ENCODE measurements at places on chromosomes 1 and 21.

GRCh38 chr21:44402323-44403105 is 49.1 kb downstream of the TRPM2 start:
- peaks cover 3% of the 10 kb centered on the region for H3K27me3 ChIP-seq
- H3K27ac ChIP-seq, result no peak overlapping the region
- no peak overlapping the region for H3K4me3 ChIP-seq
- peaks cover 2% of the 10 kb centered on the region for H3K36me3 ChIP-seq
- no peak for DNase-seq

GRCh38 chr1:230000493-230001184 is 66.4 kb upstream of the GALNT2 start:
- DNase-seq, result no peak
- H3K4me3 ChIP-seq, result no peak overlapping the region
- no peaks in the 10 kb centered on the region for H3K36me3 ChIP-seq
- H3K27me3 ChIP-seq, result peaks cover 14% of the 10 kb centered on the region

DNA sequence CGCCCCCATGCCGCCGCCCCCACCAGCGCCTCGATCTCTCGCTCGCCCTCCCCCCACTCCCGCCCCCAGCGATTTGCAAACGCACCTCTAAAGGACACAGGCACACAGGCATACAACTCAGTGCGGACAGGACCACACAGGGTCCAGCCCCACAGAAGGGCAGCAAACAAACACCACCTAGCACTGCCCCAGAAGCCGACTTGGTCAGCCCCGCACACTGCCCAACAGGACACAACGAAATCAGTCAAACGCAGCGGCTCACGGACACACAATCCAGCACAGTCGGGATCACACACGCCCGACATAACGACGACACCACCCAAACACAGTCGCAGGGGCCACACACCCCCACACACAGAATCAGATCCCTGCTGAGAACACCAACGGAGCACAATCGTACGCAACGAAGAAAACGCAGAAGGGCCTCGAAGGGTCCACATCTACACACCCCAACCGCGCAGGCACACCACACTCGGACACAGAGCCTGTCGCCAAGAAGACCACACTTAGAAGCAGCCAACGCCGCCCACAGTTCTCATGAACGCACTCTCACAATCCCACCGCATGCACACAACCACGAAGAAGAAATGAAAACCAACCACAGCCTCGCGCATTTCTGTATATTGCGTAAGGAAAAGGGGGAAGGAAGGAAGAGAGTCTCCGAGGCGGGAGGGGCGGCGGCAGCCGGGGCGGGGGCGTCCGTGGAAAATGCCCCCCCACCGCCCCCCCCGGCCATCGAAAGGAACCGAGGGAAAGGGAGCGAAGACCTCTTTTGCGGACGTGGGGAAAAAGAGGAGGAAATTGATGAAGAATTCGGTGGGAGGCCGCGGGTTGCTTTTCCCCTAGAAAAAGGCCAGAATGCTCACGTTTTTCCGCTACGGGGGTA is 481 bp downstream of the TAL1 start:
- peak overlapping the region; percentile 49 for H3K4me3 ChIP-seq
- DNase-seq, result no peak
- H3K4me1 ChIP-seq, result peaks cover 7% of the 10 kb centered on the region
- peaks cover 97% of the 10 kb centered on the region for H3K27me3 ChIP-seq
- no peaks in the 10 kb centered on the region for H3K36me3 ChIP-seq

- H3K27me3 ChIP-seq, result peaks cover 7% of the 10 kb centered on the region
- no peaks in the 10 kb centered on the region for H3K36me3 ChIP-seq
- H3K4me1 ChIP-seq, result peaks cover 12% of the 10 kb centered on the region
- H3K27ac ChIP-seq, result peak within 1 kb of the TSS; percentile 18
- DNase-seq, result no peak
Observed at GRCh38 chr1:26021647-26022403, at the start of gene EXTL1. Gene EXTL1 (plus strand): TSS chr1:26021775. CDS start chr1:26022647, 872 bp downstream.

- H3K27ac ChIP-seq, result peak overlapping the region; percentile 95
- H3K4me3 ChIP-seq, result peak overlapping the region; percentile 45
- H3K36me3 ChIP-seq, result peaks cover 1% of the 10 kb centered on the region
- H3K4me1 ChIP-seq, result peaks cover 41% of the 10 kb centered on the region
- H3K27me3 ChIP-seq, result no peaks in the 10 kb centered on the region
Observed at GRCh38 chr1:25167269-25168192, 64.8 kb downstream of the SYF2 start.

DNA sequence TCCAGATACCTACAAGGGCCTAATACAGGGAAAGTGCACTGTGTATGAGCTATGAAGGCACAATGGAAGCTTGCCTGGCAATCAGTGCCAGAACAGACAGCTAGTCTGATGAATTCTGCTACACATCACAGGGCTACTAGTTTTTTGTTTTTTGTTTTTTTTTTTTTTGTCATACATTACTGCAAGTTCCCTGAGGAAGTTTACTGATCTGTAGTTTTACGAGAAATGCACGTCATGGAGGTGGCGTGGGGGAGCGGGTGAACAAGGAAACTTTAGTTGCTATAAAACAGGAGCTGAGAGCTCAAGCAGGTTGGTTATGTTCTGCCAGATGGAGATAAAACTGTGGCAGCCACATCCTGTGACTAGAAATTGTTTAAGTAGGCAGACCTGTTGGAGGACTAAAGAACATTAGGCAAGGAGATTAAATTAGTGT is 17.7 kb downstream of the PTPRC start:
- H3K4me3 ChIP-seq, result no peak overlapping the region
- DNase-seq, result no peak
- no peaks in the 10 kb centered on the region for H3K27me3 ChIP-seq
- no peaks in the 10 kb centered on the region for H3K4me1 ChIP-seq
- H3K36me3 ChIP-seq, result no peaks in the 10 kb centered on the region
- H3K27ac ChIP-seq, result no peak overlapping the region

DNA sequence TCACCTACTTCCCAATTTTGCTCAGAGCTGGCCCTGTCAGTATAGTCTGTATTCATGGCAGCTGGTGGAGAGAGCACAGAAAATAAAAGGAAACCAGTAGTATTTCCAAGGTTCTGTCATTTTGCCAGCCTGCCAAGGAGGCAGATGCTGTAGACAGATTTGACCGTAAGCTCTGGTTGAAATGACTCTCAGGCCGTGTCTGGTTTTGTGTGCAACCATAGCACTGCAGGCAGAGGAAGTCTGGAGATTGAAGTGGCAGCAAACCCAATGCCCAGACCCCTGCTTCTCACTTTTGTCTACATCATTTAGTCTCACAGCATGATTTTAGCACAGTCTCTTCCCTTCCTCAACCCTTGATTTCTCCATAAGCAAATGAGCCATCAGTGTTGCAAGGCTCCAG is 291.7 kb downstream of the PAPPA2 start:
- no peak overlapping the region for H3K4me3 ChIP-seq
- no peaks in the 10 kb centered on the region for H3K36me3 ChIP-seq
- no peak for DNase-seq
- no peaks in the 10 kb centered on the region for H3K27me3 ChIP-seq

DNA sequence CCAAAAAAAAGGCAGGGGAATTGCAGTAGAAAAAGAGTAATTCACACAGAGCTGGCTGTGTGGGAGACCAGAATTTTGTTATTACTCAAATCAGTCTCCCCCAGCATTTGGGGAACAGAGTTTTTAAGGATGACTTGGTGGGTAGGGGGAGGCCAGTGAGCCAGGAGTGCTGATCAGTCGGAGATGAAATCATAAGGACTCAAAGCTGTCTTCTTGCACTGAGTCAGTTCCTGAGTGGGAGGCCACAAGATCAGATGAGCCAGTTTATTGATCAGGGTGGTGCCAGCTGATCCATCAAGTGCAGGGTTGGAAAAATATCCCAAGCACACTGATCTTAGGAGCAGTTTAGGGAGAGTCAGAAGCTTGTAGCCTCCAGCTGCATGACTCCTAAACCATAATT is 23.7 kb upstream of the EDARADD start:
- no peak overlapping the region for H3K27ac ChIP-seq
- peaks cover 15% of the 10 kb centered on the region for H3K4me1 ChIP-seq
- H3K4me3 ChIP-seq, result no peak overlapping the region
- no peaks in the 10 kb centered on the region for H3K36me3 ChIP-seq
- DNase-seq, result no peak

DNA sequence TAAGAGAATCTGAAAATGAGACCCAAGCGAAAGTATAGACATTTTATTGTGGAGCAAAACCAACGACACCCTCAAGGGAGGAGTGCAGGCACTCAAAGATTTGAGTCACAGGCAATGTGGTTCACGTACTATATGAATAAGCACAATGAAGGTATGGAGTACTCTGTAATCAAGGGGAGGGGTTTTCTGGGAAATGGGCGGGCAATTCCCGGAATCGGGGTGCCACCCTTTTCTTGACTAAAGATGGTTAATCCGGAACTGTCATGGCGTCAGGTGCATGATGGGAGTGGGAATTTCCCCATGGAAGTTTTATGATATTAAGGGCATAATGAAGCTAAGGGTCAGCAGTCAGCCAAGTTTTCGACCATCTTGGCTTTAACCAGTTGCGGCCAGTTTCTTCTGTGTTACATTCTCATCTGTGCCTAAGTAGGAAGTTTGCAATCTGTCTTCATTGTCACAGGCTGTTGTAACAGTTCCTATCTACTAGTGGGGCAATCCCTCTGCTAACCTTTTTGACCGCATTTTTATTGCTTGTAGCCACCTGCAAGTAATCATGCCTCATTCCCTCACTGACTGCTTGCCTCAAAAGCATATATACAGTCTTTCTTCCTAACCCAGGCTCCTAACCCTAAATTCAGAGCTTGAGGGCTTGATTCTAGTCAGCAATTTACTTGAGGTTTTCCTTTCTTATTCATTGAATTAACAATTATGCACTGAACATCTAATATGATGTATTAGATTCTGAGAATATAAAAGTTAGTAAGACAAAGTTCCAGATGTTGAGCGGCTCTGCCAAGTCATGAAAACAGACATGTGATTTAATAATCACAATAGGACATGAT is 775 bp upstream of the AIM2 start:
- H3K4me3 ChIP-seq, result no peak overlapping the region
- no peaks in the 10 kb centered on the region for H3K27me3 ChIP-seq
- H3K36me3 ChIP-seq, result no peaks in the 10 kb centered on the region

DNA sequence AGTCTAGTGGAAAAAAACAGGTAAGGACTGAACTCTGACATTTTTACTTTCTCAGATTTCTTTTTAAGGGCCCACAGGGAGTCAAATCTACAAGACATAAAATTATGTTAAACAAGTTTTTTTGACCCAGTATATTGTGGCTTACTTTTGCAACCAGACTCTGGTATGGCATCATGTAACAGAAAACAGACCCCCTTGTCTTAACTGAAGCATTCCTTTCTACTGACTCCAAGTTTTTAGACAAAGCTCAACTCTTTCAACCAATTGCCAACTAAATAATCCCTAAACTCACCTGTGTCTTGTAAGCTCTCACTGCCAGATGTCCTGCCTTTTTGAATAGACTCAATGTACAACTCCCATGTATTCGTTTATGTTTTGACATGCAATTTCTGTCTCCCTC is 64.3 kb downstream of the FASLG start:
- DNase-seq, result no peak
- peaks cover 2% of the 10 kb centered on the region for H3K27me3 ChIP-seq
- H3K4me3 ChIP-seq, result no peak overlapping the region
- peaks cover 1% of the 10 kb centered on the region for H3K4me1 ChIP-seq
- H3K36me3 ChIP-seq, result no peaks in the 10 kb centered on the region

DNA sequence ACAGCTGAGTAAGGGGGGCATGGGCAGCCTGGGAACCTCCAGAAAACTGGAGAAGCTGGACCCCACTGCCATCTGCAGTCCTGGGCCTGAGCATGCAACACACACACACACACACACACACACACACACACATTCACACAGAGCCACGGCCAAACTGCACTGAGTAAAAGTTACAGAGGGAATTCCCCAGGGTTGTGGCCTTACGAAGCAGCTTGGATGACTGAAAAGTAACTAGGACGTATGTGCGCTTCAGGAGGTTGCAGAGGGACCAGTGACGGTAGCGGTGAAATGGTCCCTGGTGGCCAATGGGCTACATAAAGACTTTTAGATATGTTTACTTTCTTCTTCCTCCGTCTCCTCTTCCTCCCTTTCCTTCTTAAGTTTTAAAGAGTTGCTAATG is 232.5 kb upstream of the TMEM51 start:
- no peak for DNase-seq
- H3K36me3 ChIP-seq, result no peaks in the 10 kb centered on the region
- no peak overlapping the region for H3K4me3 ChIP-seq
- no peak overlapping the region for H3K27ac ChIP-seq

- H3K36me3 ChIP-seq, result peaks cover 34% of the 10 kb centered on the region
- H3K27me3 ChIP-seq, result no peaks in the 10 kb centered on the region
- no peak overlapping the region for H3K27ac ChIP-seq
- no peaks in the 10 kb centered on the region for H3K4me1 ChIP-seq
Observed at GRCh38 chr21:45525153-45525909, 16.9 kb downstream of the SLC19A1 start.

GRCh38 chr1:53259932-53260331 is 21.6 kb upstream of the MAGOH start:
- no peak for DNase-seq
- H3K4me1 ChIP-seq, result peaks cover 12% of the 10 kb centered on the region
- no peak overlapping the region for H3K4me3 ChIP-seq
- H3K27me3 ChIP-seq, result no peaks in the 10 kb centered on the region
- no peaks in the 10 kb centered on the region for H3K36me3 ChIP-seq

GRCh38 chr21:43689556-43690337 is 29.2 kb upstream of the PDXK start:
- no peaks in the 10 kb centered on the region for H3K27me3 ChIP-seq
- DNase-seq, result no peak
- H3K36me3 ChIP-seq, result peaks cover 19% of the 10 kb centered on the region
- no peak overlapping the region for H3K4me3 ChIP-seq
- H3K4me1 ChIP-seq, result no peaks in the 10 kb centered on the region

DNA sequence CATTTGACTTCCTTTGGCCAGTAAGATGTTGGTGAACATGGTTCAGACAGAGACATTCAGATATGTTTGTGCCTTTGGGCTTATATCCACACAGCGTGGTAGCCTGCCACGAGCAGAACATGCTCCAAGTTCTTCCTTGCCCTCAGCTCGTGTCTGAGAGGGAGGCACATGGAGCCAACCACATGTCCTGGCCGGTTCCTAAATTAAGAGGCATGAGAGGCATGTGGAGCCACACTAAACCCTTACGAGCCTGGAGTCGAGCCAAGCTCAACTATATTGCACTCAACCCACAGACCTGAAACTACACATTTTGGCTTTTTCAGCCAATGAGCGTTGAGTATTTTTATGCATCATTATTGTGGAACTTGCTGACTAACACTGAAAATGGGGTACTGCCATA is 133.7 kb upstream of the KCNK1 start:
- DNase-seq, result no peak
- no peaks in the 10 kb centered on the region for H3K27me3 ChIP-seq
- no peak overlapping the region for H3K4me3 ChIP-seq

GRCh38 chr1:216261631-216262030 is 161.6 kb downstream of the USH2A start:
- H3K27ac ChIP-seq, result no peak overlapping the region
- no peaks in the 10 kb centered on the region for H3K27me3 ChIP-seq
- no peaks in the 10 kb centered on the region for H3K4me1 ChIP-seq
- no peak for DNase-seq

- H3K4me3 ChIP-seq, result no peak overlapping the region
- H3K27ac ChIP-seq, result no peak overlapping the region
- no peak for DNase-seq
- no peaks in the 10 kb centered on the region for H3K36me3 ChIP-seq
- H3K4me1 ChIP-seq, result no peaks in the 10 kb centered on the region
- no peaks in the 10 kb centered on the region for H3K27me3 ChIP-seq
Observed at GRCh38 chr1:242784084-242784483, 259.6 kb upstream of the PLD5 start.

GRCh38 chr1:47679826-47680225 is 242.0 kb downstream of the FOXD2 start:
- H3K27ac ChIP-seq, result no peak overlapping the region
- peaks cover 63% of the 10 kb centered on the region for H3K27me3 ChIP-seq
- no peak for DNase-seq
- H3K36me3 ChIP-seq, result no peaks in the 10 kb centered on the region
- H3K4me3 ChIP-seq, result no peak overlapping the region

- peak overlapping the region; percentile 94 for H3K27ac ChIP-seq
- peaks cover 32% of the 10 kb centered on the region for H3K4me1 ChIP-seq
- H3K27me3 ChIP-seq, result no peaks in the 10 kb centered on the region
- no peak overlapping the region for H3K4me3 ChIP-seq
Observed at GRCh38 chr1:9165396-9165795, 36.5 kb upstream of the GPR157 start.
